Caudate nucleus (tissue), 63 donors: ENCODE measurements at places on chromosomes 12 and 14.

DNA sequence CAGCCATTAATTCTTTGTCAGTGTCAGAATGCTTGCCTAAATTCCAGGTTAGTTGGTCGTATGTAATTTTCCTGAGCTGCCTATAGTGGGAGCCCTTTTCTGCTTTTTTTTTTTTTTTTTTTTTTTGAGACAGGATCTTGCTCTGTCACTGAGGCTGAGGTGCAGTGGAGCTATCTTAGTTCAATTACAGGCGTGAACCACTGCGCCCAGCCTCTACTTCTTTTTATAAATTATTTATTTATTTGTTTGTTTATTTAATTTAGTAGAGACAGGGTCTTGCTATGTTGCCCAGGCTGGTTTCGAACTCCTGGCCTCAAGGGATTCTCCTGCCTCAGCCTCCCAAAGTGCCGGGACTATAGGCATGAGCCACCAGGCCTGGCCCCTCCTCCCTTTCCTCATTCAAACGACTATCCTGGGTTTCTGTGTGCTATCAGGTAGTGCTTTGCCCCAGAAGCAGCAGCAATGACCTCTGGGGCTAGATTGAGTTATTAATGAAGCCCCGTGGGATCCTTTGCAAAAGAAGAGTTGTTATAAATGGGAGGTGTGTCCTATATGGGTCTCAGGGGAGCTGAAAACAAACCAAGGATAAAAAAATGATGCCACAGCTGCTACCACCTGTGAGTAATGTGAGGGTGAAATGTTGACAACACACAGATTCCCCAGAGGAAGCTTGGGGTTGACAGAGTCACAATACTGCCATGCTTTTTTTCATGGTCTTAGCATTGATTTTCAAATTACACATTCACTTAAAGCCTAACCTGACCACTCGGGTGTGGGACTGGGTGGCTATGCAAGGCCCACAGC lies 34.6 kb upstream of the NFKBIA start:
- no peak for DNase-seq

- no peak for DNase-seq
These were observed 159.2 kb downstream of the SYT1 start for GRCh38 chr12:79023784-79024183.

GRCh38 chr12:50764286-50765094 lies 589 bp downstream of the ATF1 start:
- peak; percentile 52 for DNase-seq

DNA sequence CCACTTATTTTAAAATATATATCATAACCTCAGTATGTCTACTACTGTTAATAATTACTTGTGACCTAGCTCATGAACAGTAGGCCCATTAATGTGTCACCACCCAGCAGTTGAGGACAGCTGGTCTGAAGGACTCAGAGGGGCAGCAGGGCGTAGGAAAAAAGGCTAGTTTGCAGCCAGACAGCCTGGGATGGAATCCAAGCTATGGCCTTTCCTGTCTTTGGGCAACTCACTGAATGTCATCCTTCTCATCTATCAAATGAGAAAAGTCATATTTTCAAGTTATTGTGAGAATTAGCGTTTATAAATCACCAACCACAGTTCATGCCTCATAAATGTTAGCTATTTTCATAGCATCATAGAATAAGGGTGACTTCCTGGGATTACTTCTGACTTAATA lies 12.3 kb downstream of the DENND5B start:
- no peak for DNase-seq

GRCh38 chr12:84913129-84913515 lies 523 bp upstream of the SLC6A15 start:
- DNase-seq = no peak

DNA sequence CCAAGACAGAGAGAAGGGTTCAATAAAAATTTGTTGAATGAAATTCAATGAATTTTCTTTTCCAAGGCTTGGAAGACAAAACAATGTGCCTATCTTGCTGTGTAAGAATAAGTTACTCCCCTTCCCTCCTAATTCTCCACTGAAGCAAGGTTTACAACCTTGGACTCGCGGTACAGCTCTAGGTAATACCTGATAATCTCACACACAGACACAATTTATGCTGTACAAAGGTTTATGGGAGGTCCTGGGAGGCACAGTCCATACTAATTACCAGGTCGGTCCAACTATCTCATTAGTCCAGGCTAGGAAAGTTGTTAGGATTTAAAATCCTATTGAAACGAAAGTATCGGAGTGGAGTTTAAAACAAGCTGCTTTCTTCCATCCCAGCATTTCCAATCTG lies 42.6 kb downstream of the NELL2 start:
- DNase-seq = no peak

GRCh38 chr12:90407841-90408240 lies 547.1 kb downstream of the CCER1 start:
- no peak for DNase-seq

- no peak for DNase-seq
These were observed 9.3 kb upstream of the ITGA5 start for GRCh38 chr12:54428050-54429013.

DNA sequence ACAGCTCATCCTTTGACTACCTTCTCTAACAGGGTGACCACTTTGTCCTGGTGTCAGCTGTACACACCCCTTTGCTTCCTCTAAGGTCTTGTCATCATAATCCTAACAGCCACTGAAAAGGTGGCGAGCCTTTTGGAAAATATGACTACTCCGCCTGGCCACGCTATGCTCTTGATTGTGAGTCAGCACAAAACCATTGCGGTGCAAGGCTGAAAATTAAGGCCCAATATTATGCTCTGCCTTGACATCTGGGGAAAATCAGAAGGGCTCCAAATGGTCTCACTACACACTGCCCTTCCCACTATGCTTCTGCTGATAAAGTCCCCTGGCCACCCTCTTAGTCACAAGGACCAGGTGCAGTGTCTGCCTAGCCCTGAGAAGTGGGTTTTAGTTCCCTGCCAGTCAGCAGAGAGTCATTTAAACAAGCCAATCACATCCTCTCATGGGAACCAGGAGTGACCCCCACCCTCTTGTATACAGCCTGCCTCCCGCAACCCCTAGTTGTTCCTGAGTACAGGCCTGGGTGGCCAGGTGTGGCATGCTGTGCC lies 34.3 kb downstream of the FGD6 start:
- no peak for DNase-seq

DNA sequence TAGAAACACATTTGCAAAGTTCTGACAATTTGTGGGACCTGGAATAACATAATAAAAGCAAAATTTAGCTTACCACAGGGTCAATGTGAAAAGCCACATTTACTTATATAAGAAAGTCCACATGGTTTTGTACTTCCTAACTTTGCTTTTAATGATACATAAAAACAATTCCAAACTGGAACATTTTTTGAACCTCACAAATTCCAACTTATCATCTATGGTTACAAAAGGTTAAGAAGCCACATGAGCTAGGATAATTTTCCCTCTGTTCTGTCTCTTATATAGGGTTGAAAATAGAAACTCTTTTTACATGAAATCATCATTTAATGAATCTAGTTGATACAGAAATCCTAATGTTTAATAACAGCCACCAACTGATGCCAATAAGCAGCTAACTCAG lies 8.9 kb upstream of the RERG start:
- DNase-seq = no peak

DNA sequence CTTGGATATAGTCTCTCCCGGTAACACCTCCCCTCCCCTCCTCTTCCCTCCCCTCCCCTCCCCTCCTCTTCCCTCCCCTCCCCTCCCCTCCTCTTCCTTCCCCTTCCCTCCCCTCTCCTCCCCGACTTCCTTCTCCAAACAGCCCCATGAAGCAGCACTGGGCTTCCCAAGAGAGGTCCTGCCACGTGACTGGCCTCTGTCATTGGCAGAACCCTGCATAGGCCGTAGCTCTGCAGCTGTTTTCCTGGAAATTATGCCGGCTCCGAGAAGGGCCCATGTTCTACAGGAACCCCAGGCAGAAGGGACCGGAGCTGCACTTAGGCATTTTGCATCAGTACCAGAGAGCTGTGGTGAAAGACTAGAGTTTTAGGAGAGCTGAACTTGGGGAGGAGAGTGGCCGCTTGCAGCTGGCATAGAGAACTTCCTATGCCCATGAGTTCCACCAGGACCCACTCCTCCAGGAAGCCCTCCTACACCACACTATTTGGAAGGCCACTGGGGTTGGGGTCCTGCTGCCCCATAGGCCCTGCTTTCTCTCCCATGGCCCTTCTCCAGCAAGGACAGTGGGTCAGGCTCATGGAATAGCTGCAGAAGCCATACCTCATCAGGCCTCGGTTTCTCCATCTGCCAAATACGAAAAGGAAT lies 5.1 kb upstream of the TNFAIP2 start:
- DNase-seq = no peak

DNA sequence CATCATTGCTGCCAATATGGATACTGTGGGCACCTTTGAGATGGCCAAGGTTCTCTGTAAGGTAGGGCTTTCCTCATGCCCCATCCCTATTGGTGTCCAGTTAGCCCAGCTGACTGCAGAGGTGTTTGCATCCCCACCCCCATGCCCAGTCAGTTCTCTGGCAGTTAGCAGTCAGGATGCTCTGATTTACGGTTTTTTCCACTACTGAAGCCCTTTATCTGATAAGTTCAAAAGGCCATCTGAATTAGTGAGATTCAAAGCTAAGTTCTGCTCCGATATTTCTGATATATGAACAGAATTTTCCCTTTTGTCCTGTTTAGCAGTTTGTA lies 773 bp downstream of the GMPR2 start:
- no peak for DNase-seq

DNA sequence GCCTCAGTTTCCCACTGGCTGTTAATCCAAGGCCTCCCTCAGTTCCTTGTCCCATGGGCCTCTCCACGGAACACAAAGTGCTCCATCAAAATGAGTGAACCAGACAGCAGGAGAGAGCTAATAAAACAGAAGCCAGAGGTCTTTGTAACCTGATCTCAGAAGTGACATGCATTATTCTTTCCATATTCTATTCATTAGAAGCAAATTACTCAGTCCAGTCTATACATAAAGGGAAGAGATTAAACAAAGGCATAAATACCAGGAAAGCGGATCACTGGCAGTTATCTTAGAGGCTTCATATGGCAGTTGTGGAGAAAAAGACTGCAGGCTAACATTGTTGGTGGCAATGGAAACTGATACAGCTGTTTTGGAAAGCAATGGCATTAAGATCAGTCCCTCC lies 170.6 kb upstream of the GARIN6 start:
- DNase-seq = no peak

DNA sequence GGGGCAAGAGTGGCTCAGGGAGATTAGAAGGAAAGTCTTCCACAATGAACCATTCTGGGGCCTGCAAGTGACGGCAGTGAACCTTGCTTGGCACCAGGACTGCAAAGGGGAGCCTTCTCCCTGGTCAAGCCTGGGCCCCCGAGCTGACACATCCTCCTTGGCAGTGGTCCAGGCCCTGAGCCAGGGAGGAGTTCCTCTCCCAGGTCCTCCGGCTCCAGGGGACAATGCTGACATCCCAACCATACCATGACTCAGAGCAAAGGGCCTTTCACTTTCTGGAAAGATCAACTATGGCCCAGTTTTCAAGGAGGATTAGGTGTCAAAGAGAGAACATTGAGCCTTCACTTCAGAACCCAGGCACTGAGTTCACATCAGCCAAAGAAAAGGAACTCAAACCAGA lies 756.5 kb upstream of the TBX3 start:
- DNase-seq = no peak

DNA sequence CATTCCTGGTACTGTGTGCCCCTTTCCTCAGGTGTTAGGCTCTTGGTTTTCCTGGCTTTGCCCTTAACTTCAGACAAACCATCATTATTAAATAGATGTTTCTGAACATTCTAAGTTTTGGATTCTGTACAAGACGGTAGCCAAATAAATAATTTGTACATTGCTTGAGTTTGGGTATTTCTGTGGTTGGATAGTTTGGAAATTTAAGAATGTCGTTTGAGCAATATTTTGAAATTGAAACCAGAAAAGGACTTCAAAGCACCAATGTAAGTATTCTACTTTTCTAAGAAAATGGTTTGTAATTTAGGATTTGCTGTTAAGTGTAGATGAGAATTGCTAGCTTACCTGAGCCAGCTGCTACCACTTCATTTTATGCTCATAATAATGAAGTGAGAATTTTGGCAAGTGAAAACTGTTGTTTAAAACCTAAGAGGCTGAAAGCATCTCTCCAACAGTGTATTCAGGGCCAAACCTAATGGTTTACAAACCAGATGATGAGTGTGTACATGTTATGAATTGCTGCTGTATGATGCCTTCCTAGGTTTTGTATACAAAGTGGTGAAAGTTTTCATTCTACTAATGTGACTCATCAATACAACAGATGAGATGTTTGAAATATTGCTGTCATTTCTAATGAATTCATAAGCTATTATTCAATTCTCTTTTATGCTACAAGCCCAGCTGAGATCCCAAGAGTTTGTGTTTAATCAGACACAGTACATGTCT lies 181.5 kb upstream of the PRKD1 start:
- no peak for DNase-seq

- no peak for DNase-seq
These were observed 27.1 kb downstream of the VRK1 start for GRCh38 chr14:96824283-96824682.

DNA sequence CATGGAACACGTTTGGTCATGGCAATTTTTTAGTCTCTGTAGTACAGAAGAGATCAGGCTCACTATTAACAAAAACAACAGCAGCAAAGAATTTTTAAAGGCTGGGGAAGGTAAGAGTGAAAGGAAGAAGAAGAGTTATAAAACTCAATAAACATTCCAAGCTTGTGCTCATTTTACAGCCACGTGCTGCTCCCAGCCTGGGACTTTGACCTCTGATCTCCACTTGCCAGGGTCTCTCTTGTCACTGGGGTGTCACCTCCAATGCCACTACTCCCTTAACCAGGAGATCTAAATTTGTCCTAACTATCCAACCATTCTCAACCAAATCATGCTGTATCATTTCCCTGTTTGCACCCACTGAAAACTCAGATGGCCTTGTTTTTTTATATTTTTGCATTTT lies 605.1 kb downstream of the VRK1 start:
- DNase-seq = no peak

GRCh38 chr12:105864901-105865300 lies 273.9 kb downstream of the NUAK1 start:
- no peak for DNase-seq

DNA sequence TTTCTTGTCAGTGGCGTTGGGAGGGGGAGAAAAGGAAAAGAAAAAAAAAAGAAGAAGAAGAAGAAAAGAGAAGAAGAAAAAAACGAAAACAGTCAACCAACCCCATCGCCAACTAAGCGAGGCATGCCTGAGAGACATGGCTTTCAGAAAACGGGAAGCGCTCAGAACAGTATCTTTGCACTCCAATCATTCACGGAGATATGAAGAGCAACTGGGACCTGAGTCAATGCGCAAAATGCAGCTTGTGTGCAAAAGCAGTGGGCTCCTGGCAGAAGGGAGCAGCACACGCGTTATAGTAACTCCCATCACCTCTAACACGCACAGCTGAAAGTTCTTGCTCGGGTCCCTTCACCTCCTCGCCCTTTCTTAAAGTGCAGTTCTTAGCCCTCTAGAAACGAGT lies 1.9 kb downstream of the ASCL1 start:
- DNase-seq = no peak

- DNase-seq = no peak
These were observed 118.6 kb upstream of the SYT1 start for GRCh38 chr12:78746001-78746400.
